ENCODE measurements at places on chromosomes 4 and X.

GRCh38 chr4:101224358-101225218 lies 122.7 kb downstream of the PPP3CA start:
- no peak for DNase-seq

DNA sequence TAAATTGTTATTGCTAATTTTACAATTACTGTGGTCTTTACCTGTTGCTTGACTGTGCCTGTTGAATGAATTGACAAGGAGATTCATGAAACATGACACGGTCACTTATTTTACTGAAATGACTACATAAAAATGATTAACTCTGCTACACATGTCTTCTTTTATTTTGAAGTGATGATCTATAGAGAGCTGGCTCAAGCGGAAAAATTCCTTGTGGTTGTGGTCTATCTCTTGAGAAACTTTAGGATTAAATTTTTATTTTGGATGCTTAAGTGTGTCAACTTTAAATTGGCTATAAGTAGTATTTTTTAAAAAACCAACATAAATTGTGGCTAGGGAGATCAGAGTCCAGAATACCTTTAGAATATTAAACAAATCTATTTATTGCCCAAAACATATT lies 131.8 kb upstream of the PITX2 start:
- no peak for DNase-seq

GRCh38 chr4:93918856-93919255 lies 90.3 kb downstream of the ATOH1 start:
- no peak for DNase-seq

DNA sequence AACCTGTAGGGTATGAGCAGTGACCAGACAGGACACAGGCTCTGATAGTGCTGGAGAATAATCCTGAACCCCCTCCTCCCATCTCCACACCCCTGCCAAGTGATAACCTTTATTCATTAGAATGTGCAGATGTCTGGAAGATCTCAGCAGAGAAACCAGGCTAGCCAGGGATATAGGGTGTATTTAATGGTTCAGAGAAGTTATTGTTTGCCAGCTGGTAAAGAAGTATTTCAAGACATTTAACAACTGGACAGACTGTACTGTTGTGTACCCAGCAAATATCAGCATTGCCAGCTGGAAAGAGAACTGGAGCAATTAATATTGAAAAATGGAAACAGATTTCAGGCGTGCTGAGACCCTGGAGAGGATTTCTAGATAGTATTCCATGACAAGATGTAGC lies 94.5 kb downstream of the RASGEF1B start:
- DNase-seq, result no peak

DNA sequence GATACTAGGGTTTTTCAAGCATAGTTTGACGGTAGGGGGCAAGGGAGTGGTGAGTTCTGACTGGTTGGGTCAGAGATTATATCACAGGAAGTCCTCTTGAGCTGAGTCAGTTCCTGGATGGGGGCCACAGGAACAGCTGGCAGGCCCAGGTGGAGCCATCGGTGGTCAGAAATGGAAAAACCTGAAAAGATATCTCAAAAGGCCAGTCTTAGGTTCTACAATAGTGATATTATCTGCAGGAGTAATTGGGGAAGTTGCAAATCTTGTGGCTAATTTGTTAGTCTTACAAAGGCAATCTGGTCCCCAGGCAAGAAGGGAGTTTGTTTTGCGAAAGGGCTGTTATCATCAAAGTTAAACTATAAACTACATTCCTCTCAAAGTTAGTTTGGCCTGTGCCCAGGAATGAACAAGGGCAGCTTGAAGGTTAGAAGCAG lies 159.3 kb downstream of the PTCHD1 start:
- DNase-seq, result no peak

GRCh38 chrX:133723930-133724329 lies 261.5 kb downstream of the GPC3 start:
- no peak for DNase-seq

GRCh38 chrX:47514533-47515235 lies 31.7 kb upstream of the ZNF41 start:
- DNase-seq, result no peak

Measured in CD4-positive, alpha-beta T cell (primary cell).